ENCODE measurements at places on chromosomes 16 and 17. TPM values are rescaled to one million over a fixed set of nuclear protein-coding genes. Genes with fewer than 3 reads are reported as not detected.

DNA sequence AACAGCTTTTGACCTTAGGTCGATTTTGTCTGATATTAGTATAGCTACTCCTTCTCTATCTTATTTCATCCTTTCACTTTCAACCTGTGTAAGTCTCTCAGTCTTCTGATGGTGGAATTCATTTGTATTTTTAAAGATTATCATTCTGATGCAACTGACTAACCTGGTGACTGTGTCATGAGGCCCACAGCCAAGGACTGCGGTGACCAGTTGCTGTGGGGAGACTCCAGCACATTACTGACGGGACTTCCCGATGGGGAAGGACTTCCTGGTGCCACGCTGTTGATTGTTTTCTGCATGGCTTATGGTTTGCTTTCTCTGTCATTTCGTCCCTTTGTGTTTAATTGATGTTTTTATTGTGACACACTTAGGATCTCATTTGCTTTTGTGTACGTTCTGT is 34.2 kb downstream of the RMI2 start:
- DNase-seq: peak; percentile 19
- H3K27me3 ChIP-seq: no peaks in the 10 kb centered on the region
- H3K27ac ChIP-seq: no peak overlapping the region
- peaks cover 7% of the 10 kb centered on the region for H3K4me1 ChIP-seq
- no peaks in the 10 kb centered on the region for H3K36me3 ChIP-seq
- H3K4me3 ChIP-seq: peak overlapping the region; percentile 78

The TNK1 gene
- 0.42 TPM for polyA plus RNA-seq

DNA sequence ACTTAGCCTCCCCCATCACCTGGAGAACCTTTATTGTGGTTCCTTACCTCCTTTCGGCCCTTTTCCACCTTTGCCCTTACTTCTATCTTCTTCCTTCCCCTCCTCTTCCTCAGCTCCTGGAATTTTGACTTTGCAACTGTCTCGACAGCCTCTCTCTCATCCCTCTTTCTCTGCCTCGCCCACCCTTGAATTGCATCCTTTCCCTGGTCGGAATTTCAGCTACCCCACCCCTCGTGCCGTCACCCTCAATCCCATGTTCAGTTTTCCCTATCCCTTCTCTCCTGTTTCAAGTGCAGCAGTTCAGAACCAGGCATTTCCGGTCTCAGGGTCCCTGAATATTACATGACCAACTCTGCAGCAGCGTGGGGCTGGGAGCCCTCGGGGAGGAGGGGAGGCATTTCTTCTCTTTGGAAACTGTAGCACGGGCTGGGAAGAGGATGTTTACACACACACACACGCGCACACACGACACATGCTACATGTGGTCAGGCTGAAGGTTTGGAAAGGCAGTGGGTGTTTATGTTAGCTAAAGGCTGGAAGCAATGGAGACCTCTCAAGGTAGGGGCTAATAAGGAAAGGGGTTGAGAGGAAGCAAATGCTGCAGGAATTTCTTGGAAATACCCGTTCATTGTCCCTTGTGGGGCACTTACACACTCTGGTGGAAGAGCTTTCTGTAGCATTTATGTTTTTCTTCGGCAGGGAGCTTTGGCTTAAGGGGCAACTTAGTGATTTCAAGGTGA is 971 bp downstream of the MINK1 start:
- peak overlapping the region; percentile 89 for H3K4me3 ChIP-seq
- H3K27ac ChIP-seq: peak overlapping the region; percentile 88
- H3K36me3 ChIP-seq: peaks cover 9% of the 10 kb centered on the region
- DNase-seq: peak; percentile 26

- DNase-seq: no peak
- H3K4me3 ChIP-seq: no peak overlapping the region
- H3K27me3 ChIP-seq: no peaks in the 10 kb centered on the region
- H3K36me3 ChIP-seq: no peaks in the 10 kb centered on the region
- peaks cover 5% of the 10 kb centered on the region for H3K4me1 ChIP-seq
- H3K27ac ChIP-seq: no peak overlapping the region
These were observed 14.0 kb upstream of the RNF135 start for GRCh38 chr17:30956764-30957374.

DNA sequence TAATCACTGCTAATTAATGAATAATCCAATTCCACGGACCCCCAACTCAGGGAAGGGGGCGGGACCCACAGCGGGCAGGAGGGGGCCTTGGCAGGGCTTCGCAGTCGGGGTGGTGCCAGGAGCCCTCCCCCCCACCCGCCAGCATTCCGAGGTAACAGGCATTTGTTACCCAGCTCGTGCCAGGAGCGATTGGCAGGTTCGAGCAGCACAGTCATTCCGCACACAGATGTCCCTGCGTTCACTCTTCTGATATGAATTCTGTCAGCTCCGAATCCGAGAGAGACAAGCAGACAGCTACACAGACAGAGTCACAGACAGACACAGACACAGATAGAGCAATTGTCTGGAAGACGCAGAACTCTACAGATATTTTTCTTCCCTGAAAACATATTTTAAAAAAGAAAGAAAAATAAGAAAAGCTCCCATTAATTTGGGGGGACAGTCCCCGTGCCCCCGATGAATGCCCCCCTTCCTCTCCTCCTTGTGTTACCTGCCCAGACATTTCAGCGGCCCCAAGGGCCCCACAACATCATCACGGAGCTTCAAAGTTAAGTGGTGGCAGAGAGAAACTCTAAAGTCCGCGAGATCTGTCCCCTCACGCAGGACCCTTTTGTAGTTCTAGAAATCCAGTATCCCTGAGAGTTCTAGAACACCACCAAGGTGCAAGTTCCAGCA is 10.2 kb downstream of the NEUROD2 start:
- H3K36me3 ChIP-seq: no peaks in the 10 kb centered on the region
- H3K4me3 ChIP-seq: no peak overlapping the region
- peaks cover 28% of the 10 kb centered on the region for H3K27me3 ChIP-seq
- DNase-seq: no peak
